MG63 (cell line): ENCODE measurements at places on chromosomes 3 and 15. TPM values are rescaled to one million over a fixed set of nuclear protein-coding genes. Genes with fewer than 3 reads are reported as not detected.

GRCh38 chr3:192851821-192852372 is 65.8 kb downstream of the MB21D2 start:
- peak; percentile 85 for DNase-seq

The GP5 gene
- total RNA-seq = not detected in 2 replicates

- DNase-seq = no peak
These were observed 14.5 kb upstream of the TM4SF1 start for GRCh38 chr3:149391960-149392359.

DNA sequence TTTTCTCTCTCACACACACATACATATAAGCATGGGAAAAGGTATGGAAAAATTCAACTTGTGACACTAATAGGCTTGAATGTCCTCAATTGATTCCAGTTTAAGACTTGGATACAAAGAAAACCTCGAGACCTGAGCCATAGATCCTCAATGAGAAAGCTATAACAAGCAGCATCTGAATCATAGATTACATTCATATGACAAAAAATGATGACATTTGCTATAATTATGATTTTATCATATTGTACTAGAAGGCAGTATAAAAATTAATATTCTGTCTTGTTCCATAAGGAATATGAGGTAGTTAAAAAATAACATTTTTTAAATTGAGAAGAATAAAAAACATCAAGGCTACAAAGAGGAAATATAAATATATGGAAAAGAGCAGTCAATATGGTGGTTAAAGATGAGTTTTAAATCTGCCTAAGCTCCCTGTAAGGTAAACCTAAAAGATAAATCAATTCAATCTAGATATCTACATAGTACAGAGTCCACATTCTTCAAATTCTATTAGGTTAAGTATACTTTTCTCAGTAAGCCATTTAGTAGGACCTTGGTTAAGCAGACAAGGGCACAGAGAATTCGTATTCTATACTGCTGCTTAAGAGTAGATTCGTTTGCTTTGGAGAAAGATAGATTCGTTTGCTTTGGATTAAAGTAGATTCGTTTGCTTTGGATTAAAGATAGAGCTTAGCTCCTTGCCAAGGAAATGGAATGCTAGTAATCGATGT is 175.7 kb downstream of the STAG1 start:
- no peak for DNase-seq

DNA sequence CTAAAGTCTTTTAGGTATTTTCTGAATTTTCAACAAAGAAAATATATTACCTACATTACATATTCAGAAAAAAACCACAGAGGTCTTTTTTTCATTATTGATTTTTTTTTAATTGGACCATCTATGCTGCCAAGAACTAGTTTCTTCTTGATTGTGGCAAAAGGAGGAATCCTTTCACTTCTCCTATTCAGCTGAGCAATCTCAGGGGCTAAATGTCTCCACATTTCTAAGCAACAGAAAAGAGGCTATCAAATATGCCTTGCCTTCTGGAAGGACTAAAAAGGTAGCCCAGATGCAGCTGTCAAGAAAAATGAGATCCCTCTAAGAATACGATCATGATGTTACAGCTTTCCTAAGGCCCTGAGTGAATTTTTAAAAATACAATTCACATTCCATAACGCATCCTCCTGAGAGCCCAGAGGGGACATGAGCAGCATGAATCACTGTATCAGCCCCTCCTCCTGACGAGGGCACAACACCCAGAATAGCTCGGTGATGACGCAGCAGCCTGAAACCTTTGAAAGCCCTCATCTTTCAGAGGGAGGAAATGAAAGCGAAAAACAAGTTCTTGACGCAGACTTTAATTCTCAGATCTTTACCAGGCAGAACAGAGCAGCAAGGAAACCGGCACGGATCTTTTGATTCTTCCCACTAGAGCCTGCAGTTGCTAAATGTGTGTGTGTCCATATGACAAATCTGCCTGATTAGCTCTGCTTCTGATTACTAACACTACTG is 24.6 kb downstream of the RUBCN start:
- peak; percentile 95 for DNase-seq

DNA sequence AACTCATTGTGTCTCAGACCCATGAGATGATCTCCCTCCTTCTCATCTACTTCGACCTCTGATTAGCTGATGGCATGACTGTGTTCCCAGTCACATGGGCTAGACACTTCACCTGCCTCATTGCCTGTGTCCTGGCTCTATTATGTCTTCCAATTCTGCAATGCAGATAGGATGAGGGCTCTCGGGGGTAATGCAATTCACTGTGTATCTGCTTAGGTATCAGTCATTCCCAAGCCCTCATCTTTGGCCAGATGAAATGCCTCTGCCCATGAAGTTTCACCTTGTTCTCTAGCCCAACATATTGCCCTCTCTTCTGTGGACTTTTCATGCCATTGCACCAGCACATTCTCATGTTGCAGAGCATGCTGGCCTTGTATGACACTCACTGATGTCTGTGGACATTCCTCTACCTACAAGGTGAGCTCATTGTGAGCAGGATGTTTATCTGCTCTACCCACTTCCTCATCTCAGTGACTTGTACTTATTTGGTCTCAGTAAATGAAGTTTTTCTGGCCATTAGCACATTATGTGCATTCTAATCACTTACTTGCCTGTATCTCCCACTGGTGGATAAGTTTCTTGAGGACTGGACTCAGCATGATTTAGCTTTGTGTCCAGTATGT is 32.3 kb downstream of the MOBP start:
- DNase-seq = no peak

DNA sequence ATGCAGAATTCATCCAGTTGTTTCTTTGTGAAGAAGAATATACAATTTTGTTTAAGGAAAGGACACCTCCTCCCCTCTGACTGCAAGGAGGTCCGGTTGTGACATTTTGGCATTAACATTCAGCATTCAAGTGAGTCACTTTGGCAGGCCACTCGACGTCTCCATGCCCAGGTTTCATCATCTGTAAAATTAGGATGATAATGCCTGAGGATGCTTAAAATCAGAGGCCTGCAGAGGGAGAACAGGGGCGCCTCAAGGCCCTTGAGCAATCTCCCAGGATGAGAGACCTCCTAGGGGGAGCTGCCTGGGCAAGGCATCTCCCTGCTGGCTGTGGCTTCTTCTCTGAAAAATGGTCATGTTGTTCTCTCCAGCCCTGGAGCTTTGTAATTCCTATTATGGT is 236.0 kb downstream of the CACNA2D3 start:
- peak; percentile 75 for DNase-seq

DNA sequence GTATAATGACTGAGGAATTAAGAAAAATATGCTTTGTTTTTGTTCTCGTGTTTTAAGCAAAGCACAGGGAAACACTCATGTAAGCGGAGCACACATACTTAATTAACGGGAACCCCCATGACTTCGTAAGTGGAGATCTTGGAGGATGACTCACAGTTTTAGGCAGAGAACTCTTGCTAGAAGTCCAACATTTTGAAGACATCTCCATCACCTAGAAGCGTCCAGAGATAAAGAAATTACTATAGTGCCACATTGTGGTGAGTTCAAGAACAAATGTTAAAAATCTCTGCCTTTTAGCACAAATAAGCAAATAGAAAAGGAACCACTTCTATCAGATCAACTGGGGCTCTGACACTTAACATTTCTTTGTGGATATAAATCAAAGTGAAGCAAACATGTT is 194.1 kb upstream of the ARHGEF26 start:
- no peak for DNase-seq

DNA sequence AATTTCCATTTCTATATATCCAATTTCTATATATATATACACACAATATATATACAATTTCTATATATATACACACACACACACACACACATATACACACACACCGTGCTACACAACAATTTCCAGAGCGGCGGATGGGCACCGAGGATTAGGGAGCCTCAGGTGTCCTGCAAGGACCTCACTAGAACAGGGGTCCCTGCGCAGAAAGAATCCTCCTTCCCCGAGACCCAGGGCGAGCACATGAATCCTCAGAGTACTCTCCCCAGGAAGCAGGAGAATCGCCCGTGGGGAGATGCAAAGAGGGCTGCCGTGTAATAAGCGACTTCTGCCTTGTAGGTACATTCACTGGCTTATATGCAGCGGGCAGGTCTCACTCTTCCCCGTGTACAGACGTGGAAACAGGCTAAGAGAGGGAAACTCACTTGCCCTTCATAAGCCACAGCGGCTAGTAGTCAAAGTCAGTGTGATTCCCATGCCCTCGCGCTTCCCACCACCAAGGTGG is 467 bp downstream of the PIF1 start:
- DNase-seq = no peak

GRCh38 chr3:141597931-141598330 is 111.1 kb downstream of the RASA2 start:
- DNase-seq = no peak

DNA sequence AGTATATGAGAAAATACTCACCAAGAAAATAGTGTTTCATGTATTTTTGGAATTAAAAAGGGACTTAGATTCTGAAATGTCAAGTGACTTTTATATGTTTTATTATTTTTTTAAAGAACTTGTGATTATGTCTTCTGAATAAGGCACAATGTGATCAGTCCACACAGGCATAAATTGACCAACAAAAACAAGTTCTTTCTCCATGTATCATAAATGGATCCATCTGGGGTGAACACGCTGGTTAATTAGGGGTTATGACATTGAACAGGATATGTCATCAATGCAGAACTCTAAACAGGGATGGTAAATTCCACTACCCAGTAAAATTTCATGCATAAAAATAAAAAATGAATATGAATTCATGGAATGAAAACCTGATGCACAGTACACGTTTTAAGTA is 31.3 kb upstream of the PIK3CA start:
- no peak for DNase-seq

DNA sequence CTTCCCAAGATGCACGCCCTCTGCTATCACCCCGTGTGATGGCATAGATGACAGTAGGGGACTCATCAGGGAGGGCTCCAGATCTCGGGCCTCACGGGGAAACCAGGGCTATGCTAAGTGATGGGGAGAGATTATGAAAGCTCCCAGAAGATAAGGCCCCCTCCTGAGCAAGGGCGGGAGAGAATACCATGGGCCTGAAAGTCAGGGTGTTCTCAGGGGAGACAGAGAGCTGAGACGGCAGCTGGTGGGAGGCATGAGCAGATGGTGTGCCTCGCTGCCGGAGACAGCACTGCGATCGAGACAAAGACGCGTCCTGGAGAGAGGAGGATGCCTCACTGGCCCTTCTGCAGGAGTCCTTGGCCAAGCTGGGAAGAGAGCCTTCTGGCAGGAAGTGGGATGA is 106.5 kb upstream of the ADPGK start:
- DNase-seq = no peak

GRCh38 chr3:156793400-156793799 is 32.8 kb upstream of the LEKR1 start:
- no peak for DNase-seq

DNA sequence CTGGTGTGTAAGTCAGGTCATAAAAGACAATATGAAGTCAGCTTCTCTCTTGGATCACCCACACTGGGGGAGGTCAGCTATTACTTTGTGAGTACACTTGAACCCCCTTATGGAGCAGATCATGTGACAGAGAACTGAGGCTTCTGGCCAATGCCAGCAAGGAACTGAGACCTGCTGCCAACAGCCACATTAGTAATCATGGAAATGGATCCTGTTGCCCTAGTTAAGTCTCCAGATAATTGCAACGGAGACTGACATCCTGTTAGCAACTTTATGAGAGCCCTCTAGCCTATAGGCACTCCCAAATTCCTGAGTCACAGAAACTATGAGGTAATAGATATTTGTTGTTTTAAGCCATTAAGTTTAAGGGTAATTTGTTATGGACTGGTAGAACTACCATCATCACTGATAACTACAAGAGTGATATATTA is 110.4 kb upstream of the GMNC start:
- DNase-seq = peak; percentile 78

GRCh38 chr3:117669774-117670173 is 960.2 kb downstream of the TUSC7 start:
- no peak for DNase-seq

GRCh38 chr3:119098619-119099222 is 47.2 kb upstream of the TEX55 start:
- DNase-seq = no peak

DNA sequence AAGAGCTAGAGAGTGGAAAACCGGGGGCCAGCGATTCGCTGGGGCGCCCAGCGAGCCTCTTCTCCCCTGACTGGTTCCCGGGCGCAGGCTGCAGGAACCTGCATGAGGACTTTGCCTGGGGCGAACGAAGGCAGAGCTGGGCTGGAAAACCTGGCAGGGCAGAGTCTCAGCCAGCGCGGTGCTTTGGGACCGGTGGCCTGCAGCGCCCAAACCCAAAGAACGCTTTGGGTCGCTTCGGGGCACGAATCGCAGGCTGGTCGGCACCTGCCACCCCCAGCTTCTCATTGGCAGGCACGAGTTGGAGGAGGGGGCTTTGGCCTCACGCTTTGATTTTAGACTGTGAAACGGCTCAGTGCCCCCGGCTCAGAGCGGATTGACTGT is 3.0 kb downstream of the ONECUT1 start:
- DNase-seq = no peak

The ACKR2 gene
- total RNA-seq = not detected in 2 replicates

DNA sequence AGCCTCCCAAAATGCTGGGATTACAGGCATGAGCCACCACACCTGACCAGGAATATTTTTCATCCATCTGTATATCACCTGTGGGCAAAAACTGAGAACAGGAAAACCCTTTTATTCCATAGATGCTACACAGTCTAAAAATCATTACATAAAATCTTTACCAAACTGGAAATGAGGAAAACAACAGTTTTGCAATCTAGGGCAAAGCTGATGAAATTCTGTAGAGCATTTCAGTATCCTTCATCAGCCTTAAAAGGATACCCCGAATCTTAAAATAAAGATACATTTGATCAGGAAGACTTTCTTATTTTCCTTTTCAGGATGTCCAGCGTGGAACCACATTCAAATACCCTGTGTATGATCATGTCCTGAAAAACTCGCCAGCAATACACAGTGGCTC is 7.1 kb downstream of the SIAH2 start:
- DNase-seq = no peak

GRCh38 chr3:78907367-78907766 is 860.4 kb downstream of the ROBO1 start:
- no peak for DNase-seq

The DNAH12 gene
- not detected in 2 replicates for total RNA-seq

DNA sequence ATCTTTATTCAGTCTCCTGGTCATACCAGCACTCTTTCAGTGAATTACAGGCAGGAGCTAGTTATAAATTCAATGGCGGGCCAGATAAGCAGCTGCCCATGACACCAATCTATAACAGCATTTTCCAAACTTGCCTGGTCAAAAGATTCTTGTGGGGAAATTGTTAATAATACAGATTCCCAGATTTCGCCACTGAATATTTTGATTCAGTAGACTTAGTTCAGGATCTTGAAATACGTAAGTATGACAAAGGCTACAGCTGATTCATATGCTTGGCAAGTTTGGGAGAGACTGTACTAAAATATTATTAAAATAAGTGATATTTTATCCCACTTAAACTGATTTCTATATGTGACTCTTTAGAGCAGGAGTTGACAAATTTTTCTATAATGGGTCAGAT is 119.3 kb downstream of the TMCO5A start:
- no peak for DNase-seq

The ARL6 gene
- total RNA-seq = 14.3 and 64.9 TPM in 2 replicates

- peak; percentile 56 for DNase-seq
These were observed 16.7 kb downstream of the KAT2B start for GRCh38 chr3:20056725-20057611.

- DNase-seq = no peak
These were observed 122.3 kb upstream of the MBNL1 start for GRCh38 chr3:152146461-152146860.

GRCh38 chr15:35279811-35280210 is 194.7 kb upstream of the NANOGP8 start:
- DNase-seq = no peak

The PLA2G4E gene
- not detected in 2 replicates for total RNA-seq

The PCLAF gene
- 201 and 243 TPM in 2 replicates for total RNA-seq

The LYZL4 gene
- not detected in 2 replicates for total RNA-seq

GRCh38 chr3:8385848-8386620 is 115.6 kb upstream of the LMCD1 start:
- no peak for DNase-seq
